A172 (cell line): ENCODE measurements at places on chromosomes 6 and 20. TPM values are rescaled to one million over a fixed set of nuclear protein-coding genes. Genes with fewer than 3 reads are reported as not detected.

TREM2 gene
- total RNA-seq, result not detected in 2 replicates

BIRC7 gene
- total RNA-seq, result 0.19 TPM in 1 of 2 replicates, not detected in the other

SNAP25 gene
- total RNA-seq, result 0.12 TPM in 1 of 2 replicates, not detected in the other

DEFB124 gene
- not detected in 2 replicates for total RNA-seq

LCA5 gene
- total RNA-seq, result 1.7 and 2.1 TPM in 2 replicates

IL17F gene
- not detected in 2 replicates for total RNA-seq

LAMA2 gene
- total RNA-seq, result 3.7 and 4.3 TPM in 2 replicates

BHLHE23 gene
- not detected in 2 replicates for total RNA-seq

CD24 gene
- 20.4 and 26.9 TPM in 2 replicates for total RNA-seq

VSX1 gene
- total RNA-seq, result 0.10 TPM in 1 of 2 replicates, not detected in the other

PRICKLE4 gene
- not detected in 2 replicates for total RNA-seq

SIRPA gene
- 8.1 and 10.5 TPM in 2 replicates for total RNA-seq

TBXT gene
- not detected in 2 replicates for total RNA-seq

HLA-DRA gene
- not detected in 2 replicates for total RNA-seq

KCNG1 gene
- 6.2 and 12.4 TPM in 2 replicates for total RNA-seq

PGC gene
- total RNA-seq, result not detected in 2 replicates

BTN1A1 gene
- not detected in 2 replicates for total RNA-seq

HLA-DRB1 gene
- 0.07 TPM in 1 of 2 replicates, not detected in the other for total RNA-seq

RIMS4 gene
- total RNA-seq, result 0.02 TPM in 1 of 2 replicates, not detected in the other
